NT2/D1 (cell line): ENCODE measurements at places on chromosomes 2 and 18.

- DNase-seq, result no peak
Observed at GRCh38 chr18:13241083-13241892, 22.7 kb downstream of the LDLRAD4 start.

DNA sequence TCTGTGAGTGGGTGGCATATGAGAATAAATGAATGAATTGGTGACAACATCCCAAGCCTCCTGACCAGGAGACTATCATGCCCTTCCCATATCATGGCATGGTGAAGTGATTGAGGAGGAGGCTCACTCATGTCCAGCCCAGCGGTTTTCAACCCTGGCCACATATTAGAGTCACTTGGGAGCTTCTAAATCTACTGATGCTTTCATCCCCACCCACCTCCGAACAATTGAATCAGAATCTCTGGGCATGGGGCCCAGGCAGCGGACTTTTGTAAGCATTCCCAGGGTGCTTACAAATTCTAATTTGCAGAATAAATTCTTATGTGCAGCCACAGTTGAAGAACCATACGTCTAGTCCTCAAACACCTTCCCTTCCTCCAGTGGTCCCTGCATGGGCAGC lies 81.7 kb upstream of the SEC11C start:
- no peak for DNase-seq

DNA sequence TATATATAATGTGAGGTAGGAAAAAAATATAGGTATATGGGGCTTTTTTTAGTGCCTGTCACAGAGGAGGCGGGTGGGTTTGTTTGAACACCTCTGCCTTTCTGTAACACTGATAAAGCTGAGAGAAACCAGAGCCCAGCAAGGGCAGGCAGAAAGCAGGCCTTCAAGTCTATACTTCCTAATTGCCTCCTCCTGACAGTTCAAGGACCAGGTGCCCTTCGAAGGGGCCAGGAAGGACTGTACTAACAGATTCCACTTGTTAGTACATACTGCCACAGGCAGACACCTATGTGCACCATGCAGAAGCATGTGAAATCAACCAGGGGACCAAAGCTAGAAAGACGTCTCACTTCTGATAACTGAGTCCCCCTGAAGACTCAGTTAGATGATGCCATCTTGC lies 13.8 kb downstream of the SLC1A4 start:
- DNase-seq, result no peak

DNA sequence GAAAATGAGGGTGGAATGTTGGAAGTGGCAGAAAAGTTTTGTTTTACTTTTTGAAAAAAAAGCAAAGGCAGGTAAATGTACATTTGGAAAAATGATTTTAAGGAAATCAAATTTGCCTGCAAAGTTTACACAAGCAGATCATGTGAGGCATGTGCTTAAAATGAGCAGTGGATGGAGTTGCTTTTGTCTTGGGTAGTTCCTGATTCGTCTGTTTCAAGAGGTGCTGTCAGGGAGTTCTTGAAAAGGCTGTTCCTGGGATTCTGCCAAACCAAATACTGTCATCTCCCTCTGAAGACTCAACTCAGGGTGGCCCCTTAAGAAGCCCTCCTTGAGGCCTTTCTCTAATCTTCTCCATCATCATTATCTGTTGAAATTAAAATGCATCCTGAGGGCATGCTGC lies 59.0 kb downstream of the TACR1 start:
- DNase-seq, result no peak

GRCh38 chr2:126600742-126601141 lies 55.2 kb upstream of the GYPC start:
- no peak for DNase-seq

- DNase-seq, result no peak
Observed at GRCh38 chr18:34932363-34932762, 108.8 kb upstream of the MAPRE2 start.

DNA sequence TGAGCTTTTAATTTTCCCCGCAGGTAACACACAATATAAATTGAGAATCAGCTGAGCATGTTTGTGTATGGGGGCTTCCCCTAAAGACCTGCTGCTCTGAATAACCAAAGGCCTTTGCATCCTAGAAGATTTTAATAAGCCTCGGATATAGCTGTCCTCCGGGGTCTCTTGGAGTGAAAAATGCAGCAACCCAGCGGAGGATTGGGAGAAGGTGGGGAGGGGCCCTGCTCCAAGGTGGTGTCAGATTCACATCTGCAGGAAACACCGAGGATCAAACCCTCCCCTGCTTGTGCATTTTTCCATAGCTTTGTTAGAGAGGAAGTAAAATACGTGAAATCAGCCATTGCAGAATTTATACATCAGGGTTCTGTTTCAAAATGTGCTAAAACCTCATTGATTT lies 63.0 kb upstream of the OTOF start:
- DNase-seq, result no peak

DNA sequence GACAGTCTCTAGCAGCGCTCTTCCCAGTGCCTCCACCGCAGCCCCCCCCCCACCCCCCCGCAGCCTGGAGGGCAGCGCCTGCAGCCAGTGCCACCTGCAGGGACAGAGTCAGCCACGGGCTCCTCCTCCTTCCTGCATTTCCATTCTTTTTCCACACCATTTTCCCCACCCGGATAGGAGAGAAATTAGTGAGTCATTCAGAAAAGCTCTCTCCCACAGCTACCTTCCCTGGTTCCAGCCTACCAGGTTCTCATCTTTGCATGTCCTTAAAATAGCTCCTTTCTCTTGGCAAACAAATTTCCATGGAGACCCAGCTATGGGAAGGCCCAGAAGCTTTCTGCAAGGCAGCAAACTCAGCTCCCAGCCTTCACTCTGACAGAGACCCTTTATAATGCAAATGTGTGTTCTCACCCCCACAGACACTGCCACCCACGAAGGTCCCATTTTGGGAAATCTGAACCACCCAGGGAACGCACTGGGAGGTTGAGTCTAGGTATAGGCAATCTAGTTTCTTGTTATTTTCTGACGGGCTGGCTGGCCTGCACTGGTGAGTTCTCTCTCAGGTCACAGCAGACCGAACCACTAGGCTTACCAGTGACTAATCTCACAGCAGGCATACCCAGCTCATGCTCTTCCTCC lies 41.8 kb upstream of the ATG16L1 start:
- peak; percentile 84 for DNase-seq

- DNase-seq, result no peak
Observed at GRCh38 chr2:54955358-54956110, 94.7 kb downstream of the RTN4 start.

DNA sequence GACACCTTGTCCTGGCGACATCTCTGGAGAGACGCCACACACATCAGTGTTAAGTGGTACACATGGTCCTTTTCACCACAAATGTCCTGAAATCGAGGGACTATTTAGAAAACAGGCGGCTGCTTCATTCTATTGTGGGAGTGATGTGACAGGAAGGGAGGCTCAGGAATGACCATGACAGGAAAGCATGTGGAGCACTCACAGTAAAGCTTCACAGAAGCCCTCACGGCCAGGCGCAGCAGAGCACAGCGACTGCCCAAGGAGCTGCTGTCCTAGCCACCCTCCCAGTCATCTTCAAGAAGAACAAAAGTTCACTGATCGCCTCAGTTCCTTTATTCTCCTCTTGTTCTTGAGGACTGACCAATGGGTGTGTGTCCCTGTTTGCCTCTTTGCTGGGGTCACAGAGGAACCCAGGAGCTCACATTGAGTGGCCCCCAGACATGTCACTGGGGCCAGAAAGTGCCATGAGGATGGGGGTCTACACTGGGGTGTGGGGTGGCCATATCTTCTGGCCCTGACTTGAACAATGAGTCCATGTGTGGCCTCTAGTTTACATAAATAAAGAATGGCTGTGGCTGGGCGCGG lies 84.6 kb upstream of the RANBP2 start:
- DNase-seq, result no peak

DNA sequence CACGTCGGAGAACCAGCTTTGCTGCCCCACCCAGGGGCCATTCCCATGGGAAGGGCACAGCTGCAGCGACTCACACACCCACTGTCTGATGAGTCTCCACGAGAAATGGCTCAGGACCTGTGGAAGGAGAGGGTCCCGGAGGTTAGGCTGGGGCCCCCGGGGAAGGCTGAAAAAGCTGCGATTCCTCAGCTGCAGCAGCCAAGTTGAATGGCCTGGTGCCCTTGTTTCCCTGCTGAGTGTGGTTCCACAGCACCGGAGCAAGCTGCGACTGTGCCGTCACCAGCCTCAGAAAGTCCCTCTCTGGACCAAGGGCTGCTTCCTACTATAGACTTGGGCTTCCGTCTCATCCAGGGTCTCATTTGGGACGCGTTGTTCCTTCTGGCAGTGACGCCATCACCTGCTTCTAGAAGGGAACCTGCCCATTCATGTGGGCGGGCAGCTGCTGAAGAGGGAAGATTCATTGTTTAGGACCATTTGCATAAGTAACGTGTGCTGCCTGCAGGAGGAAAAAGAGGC lies 180.2 kb downstream of the INHBB start:
- no peak for DNase-seq

DNA sequence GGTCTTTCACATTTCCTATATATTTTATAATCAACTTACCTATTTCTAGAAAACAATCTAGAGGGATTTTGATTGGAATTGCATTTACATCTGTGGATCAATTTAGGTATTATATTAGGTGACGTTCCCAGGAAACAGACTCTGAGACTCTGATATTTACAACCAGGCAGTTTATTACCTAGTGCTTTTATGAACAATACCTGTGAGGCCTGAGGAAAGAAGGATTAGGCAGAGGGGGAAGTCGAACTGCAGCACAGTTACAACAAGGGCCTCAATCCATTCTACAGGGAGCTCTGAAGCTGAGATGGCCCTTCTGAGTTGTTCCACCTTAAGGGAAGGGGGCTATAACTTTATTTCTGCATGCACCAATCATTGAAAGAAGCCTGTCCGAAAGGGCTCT lies 206.9 kb downstream of the MYO1B start:
- no peak for DNase-seq
